Muscle of arm (tissue), 14 donors: ENCODE measurements at places on chromosomes 2 and 18. TPM values are rescaled to one million over a fixed set of nuclear protein-coding genes. Genes with fewer than 3 reads are reported as not detected.

Gene C2orf72
- 0.21 TPM for polyA plus RNA-seq

DNA sequence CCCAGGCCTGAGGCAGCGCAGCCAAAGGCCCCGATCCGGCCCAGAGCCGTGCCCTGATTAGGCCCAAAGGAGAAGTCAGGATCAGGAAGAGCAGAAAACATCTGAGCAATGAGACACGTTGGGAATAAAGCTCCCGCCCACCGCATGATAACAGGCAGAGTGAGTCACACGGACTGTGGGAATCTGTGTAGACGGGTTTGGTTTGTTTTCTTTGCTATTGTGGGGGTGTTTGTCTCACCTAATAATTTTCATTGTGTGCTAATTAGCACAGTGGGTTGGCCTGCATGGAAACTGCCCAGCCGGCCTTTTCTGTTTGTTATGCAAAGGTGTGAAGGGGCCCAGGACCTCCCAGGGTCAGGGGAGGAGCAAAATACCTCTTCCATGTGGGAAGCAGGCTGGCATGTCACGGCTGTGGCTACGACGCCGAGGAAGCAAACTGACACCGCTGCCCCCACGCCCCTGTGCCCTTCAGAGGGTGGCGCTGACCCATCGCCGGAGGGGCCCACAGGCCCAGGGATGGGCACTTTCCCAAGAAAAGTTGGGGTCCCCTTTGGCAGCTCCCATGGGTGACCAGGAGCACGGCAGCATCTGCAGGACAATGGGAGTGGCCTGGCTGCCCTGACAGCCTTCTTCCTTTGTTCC is 68.4 kb upstream of the CTDP1 start:
- DNase-seq = no peak

Gene MYL1
- polyA plus RNA-seq = 5,522 TPM

- DNase-seq = no peak
Measured at GRCh38 chr2:172253190-172254052, 150.7 kb upstream of the DLX2 start.
